Esophagus squamous epithelium (tissue), 5 donors: ENCODE measurements at places on chromosomes 16 and 17.

GRCh38 chr16:914440-914839 lies 56.3 kb downstream of the LMF1 start:
- DNase-seq: no peak

DNA sequence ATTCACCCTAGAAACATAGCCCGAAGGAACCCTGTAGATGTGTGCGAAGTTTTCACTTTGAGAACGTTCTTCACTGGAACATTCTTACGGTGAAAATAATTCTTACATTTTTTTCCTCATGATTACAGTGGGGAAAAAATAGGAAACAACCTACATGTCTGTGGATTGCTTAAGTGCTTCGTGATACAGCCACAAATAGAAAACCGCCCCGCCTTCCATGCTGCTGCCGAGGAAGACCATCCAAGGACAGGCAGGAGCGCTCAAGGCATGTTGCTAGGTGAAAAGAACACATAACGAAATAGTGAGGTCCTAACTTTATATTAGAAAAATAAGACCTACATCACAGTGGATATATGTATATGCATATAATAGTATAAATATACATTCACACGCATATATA lies 78.8 kb downstream of the BMERB1 start:
- DNase-seq: no peak

DNA sequence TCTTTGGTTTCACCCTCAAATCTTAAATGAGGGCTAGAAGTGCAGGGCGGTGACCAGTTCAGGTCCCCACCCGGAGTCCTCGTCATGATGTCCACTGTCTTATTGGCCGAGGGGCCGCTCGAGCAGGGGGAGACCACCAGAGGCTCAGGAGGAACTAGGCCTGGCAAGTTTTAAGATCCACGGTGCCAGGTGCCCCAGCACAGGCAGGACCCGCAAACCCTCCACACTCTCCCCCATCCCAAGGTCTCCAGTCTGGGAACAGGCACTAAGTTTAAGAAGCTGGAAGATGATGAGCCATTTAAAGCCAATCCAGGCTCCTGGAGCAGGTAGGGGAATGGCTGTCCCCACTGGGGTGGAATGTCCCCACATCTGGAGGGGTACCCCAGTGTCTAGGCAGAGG lies 4.1 kb downstream of the DLX3 start:
- DNase-seq: no peak

DNA sequence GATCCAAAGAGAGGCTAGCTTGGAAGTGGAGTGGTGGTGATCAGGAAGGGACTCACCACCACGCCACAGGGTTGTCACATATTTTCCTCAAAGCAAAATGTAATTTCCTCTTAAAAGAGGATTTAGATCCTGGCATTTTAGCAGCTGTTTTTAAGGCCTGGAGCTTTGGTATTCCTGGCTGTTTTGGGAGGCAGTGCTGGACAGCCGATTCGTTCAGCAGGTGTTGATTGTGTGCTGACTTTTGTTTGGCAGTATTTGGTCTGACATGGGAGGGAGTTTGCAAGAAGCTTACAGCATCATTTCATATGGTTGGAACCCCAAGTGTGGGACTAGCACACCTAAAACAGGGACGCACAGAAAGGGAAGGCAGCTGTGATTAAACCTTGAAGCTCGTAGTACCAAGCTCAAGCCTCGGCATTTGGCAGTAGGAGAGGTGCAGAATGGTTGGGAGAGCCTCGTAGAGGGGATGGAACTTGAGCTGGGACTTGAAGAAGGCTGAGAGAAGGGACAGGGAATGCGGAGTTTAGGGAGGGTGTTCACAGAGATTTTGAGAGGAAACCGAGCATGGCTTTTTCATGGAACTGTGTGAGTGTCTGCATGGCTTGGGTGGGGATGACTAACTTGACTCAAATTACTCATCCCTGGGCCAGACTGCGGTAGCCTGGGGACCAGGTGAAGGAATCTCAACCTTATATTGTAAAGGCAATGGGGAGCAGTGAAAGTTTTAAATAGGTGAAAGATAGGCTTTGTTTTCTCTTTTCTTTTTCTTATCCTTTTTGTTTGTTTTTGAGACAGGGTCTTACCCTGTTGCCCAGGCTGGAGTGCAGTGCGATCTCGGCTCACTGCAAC lies 52.3 kb downstream of the RPTOR start:
- DNase-seq: no peak

DNA sequence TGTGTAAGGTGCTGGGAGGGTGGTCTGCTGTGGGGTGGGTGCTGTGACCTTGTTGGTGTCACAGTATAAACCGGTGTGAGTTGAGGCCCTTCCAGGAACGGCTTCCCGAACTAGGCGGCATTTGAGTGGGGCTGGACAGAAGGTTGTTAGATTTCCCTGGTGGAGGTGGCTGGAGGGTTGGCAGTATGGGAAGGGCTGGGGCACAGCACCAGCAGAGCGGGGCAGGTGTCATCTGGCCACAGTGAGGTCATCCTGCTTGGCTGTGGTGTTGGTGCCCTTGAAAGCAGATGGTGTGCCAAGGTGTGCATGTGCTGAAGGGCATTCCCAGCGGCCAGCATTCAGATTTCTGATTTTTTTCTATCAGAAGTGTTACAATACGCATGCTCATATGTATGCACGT lies 28.1 kb downstream of the BANP start:
- no peak for DNase-seq

DNA sequence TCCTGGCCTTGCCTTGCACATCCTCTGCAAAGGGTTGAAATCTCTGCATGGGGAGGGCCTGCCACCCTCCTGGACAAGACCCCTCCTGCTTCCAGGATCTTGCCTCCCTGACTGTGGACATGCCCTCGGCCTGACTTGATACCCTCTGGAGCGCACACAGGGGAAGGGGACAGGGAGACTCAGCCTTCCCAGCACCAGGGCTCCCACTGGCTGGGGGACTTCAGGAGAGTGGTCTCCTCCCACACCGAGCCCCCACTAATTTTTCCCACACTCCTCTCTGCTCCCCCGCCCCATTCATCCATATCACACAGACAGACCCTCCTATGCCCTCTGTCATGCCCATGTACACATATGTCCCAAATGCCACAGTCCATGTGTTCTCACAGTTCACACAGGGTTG lies 14.3 kb downstream of the SGCA start:
- no peak for DNase-seq

GRCh38 chr17:39671651-39672521 lies 3.6 kb downstream of the PNMT start:
- DNase-seq: no peak

DNA sequence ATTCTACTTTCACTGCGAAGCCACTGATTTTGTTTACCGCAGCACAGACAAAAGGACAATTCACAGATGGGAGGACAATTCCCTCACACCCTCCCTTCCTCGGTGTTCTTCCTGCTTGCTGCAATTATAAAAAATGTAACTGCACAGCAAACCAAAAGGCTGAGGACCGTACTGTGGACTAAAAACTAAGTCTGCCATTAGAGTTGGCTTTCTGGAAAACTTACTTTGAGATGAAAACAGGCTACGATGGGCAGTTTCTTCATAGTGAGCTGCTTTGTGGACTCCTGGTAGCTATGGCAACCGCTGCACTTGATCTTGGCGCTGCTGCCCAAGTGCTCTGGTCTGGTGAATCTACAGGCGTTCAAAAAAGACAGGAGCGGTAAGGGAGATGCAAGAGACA lies 35.2 kb downstream of the USP22 start:
- DNase-seq: no peak
